Epithelial cell of esophagus (primary cell): ENCODE measurements at places on chromosomes 2 and 18.

DNA sequence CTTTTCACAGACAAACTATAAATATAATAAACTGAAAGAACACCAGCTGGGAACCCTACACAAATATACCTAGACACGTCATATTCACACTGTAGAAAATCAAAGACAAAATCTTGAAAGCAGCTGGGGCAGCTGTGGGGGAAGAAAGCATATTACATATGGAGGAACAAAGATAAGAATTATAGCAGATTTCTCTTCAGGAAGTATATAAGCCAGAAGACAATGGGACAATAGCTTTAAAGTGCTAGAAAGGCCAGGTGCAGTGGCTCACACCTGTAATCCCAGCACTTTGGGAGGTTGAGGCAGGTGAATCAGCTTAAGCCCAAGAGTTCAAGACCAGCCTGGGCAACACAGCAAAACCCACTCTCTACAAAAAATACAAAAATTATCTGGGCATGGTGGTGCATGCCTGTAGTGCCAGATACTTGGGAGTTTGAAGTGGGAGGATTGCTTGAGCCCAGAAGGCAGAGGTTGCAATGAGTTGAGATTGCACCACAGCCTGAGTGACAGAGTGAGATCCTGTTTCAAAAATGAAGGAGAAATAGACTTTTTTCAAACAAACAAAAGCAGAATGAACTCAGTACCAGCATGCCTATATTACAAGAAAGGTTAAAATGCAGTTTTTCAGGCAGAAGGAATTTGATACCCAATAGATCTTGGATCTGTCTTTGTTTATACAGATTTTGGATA lies 26.8 kb upstream of the ERCC3 start:
- DNase-seq, result no peak

DNA sequence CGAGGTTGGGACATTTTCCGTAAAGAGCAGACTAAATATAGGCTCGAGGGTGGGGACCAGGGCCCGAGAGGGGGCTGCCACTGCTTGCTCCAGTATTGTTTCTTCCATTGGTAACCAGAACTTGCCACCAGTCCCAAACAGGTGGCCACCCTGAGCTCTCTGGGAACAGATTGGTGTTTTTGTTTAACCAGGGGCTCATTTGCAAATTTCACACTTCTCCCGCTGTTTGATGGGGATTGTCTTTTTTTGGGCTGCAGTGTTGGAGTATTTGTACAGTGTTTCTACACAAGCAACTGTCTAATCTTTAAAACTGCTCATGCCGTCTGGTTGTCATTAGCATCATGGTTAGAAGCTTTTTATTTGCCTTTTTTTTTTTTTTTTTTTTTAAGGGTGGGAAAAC lies 8.5 kb downstream of the AGAP1 start:
- DNase-seq, result no peak

DNA sequence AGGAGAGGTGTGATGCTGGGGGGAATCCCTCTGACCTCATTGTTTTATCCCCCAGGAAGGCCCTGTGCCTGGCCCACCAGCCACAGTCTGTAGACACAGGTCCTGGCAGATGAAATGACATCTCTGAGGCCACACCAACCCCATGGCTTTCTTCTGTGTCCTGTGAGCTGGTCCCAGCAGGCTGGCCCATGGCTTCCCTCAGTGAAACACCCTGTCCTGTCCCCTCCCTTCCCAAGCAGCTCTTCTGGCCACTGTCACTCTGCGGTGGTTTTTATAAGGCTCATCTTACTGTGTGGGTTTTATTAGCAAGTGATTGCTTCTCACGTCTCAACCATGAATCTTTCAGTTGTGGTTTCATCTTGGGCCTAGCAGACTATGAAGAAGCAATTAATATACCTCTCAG lies 102.8 kb upstream of the STPG4 start:
- no peak for DNase-seq

- DNase-seq, result peak; percentile 53
Measured at GRCh38 chr2:216792222-216793021, 67.4 kb downstream of the TNP1 start.

GRCh38 chr2:241762321-241762932 lies 14.2 kb upstream of the GAL3ST2 start:
- DNase-seq, result peak; percentile 22
